Tibial nerve (tissue), 4 donors: ENCODE measurements at places on chromosomes 12 and 14. TPM values are rescaled to one million over a fixed set of nuclear protein-coding genes. Genes with fewer than 3 reads are reported as not detected.

The KERA gene
- not detected for total RNA-seq

The TMEM30B gene
- 47.6 TPM for total RNA-seq

The PMEL gene
- total RNA-seq, result not detected

The GSG1 gene
- total RNA-seq, result not detected

DNA sequence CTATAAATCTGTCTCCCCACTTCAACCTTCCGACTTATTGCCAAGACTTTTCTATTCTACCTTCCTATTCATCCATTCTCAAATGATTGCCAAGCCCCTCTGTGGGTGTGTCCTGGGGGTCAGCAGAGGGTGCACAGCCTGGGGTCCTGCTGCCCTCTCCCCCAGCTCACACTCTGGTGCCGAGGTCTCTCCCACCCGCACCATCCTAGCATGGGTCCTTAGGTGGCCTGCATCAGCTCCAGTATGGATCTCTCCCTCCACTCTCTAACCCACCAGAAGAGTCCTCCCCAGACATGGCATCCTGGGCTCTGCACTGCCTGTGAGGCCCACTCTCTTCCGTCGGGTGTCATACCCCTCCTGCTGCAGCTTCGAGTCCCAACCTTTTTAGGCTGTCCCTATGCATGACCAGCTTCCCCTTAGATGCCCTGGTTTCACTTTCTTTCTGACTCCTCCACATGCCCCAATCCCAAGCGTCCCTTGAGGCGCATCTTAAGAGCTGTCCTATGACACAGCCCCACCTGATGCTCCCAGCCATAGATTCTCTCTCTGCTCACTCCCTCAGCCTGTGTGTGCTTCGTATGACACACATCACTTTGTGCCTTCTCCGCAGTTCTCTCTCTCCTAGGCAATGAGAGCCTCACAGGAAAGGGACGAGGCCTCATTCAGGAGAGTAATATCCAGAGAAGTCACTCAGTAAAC, 43.9 kb downstream of the GIT2 start:
- DNase-seq, result no peak

DNA sequence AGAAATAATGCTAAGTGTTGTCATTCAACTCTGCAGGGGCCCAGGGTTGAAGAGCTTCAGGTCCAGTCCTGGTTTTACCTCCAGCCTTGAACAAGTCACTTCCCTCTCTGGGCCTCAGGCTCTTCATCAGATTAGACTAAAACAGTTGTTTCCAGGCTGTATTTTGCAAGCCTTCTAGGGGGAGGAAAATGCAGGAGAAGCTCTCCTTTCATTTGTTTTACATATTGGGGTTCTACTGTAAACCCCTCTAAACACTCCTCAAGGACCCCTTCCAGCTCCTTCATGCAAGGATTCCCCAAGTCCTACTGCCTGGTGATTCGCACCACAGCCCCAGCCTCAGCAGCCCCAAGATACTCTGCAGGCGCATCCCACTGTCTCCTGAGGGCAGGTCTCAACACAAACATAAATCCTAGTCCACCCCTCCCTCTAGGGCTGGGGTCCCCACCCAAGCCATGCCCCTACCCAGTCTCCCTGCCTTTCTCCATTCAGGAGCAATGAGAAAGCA, 2.7 kb downstream of the SDR9C7 start:
- no peak for DNase-seq

DNA sequence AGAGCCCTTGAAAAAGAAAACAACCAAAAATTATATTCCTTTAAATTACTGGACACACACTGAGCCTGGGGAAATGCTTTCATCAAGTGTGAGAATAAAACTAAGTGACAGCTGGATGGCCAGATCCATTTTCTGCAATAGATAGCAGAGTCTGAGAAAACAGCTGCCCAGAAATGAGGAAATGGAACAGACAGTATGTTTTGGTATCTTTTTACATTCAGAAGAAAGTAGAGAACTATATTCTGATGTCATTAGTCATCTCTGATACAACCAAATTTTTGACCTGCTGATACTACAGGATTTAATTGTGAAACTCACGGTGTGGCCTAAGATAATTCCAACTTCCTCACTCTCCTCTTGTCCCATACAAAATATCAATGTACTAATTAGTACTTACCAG, 78.2 kb downstream of the HMGA2 start:
- DNase-seq, result no peak

GRCh38 chr14:91946622-91947474, 646 bp downstream of the FBLN5 start:
- DNase-seq, result no peak

- DNase-seq, result no peak
Observed at GRCh38 chr12:1279050-1279449, 288.0 kb downstream of the ERC1 start.

- DNase-seq, result peak; percentile 31
Observed at GRCh38 chr14:23056145-23056955, 970 bp downstream of the CDH24 start.

DNA sequence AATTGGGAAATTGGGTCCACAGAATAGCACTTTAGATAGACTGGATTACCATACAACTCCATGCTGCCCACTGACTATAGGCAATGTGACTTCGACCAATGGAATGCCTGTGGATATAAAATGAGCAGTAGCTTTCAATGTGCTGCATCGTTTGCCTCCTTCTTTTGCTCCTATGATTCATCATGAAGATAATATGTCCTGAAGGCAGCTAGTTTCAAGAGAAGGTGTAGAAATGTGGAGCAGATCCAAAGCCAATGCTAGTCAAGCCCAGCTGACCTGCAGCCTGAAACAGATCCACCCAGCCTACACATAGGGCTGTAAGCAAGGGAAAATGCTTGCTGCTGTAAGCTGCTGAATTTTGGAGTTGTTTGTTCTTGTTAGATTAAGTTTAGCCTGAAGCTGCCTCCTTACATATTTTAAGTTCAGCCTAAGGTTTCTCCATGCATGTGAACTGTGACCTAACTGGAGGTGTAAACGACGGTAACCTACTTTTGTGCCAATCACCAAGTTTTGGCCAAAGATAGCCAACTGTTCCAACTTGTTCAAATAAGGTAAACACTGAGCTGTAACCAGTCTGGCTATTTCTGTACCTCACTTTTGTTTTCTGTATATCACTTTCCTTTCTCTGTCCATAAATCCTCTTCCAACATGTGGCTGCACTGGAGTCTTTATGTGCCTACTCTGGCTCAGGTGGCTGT, 169.1 kb upstream of the AVPR1A start:
- DNase-seq, result no peak

GRCh38 chr12:67386869-67387565, 117.9 kb downstream of the CAND1 start:
- DNase-seq, result no peak
